ENCODE measurements at places on chromosomes 13 and 19.

- no peak for DNase-seq
These were observed 17.8 kb downstream of the KCTD12 start for GRCh38 chr13:76868371-76868770.

DNA sequence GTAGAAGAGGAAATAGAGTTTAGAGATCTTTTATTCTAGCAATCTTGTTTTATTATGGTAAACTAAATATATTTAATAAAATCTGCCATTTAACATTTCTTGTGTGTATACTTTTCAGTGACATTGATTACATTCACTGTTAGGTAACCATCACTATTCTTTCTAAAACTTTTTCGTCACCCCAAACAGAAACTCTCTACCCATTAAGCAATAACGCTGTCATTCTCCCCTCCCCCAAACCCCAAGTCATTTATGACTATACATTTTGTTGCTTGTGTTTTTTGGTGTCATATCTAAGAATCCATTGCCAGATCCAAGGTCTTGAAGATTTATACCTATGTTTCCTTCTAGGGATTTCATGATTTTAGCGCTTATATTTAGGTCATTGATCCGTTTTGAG, 10.6 kb downstream of the URI1 start:
- DNase-seq = no peak

- DNase-seq = no peak
These were observed 100.0 kb downstream of the COL4A1 start for GRCh38 chr13:110206996-110207395.

- DNase-seq = no peak
These were observed 8.0 kb upstream of the NLRP7 start for GRCh38 chr19:54955376-54955775.

- DNase-seq = no peak
These were observed 4.9 kb upstream of the GIPC3 start for GRCh38 chr19:3580156-3580934.

GRCh38 chr19:4102339-4103079, 21.4 kb downstream of the MAP2K2 start:
- DNase-seq = no peak
